Frontal cortex (tissue), 4 donors: ENCODE measurements at places on chromosomes 13 and 19.

DNA sequence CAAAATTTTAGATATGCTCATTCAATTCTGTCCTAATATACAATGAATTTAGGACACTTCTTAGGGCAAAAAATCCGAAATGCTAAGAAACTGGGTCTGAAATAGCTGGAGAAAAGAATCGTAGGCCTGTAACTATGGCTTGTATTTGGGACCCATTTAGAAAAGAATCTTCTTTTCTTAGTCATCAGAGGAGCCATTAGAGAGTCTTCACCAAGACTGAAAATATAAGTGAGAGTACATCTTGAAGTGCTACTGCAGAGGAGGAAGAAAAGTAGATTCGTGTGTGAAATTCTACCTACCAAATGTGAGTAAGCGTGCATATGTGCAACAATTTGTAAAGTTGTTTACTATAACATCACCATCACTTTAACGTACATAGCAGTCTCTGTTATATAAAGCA lies 8.8 kb upstream of the DACH1 start:
- no peak for DNase-seq

GRCh38 chr19:3176715-3177501 lies 1.7 kb upstream of the S1PR4 start:
- DNase-seq: no peak

DNA sequence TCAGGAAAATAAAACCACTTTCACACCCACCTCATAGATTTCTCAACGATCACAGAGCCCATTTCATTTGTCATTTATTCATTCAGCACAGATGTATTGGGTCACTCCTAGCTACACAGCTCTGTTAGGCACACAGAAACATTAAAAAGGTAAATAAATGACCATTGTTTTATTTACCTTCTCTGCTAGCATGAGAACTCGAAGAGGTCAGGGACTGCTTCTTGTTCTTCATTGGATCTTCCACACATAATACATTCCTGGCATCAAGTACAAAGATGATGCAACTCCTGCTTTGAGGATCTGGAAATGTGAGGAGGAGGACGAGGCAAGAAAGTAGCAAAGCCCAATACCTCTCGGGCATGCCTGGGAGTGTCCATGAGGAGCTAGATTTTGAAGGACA lies 168.1 kb downstream of the RBM26 start:
- DNase-seq: no peak

GRCh38 chr13:74620711-74621110 lies 486.5 kb upstream of the KLF12 start:
- no peak for DNase-seq

DNA sequence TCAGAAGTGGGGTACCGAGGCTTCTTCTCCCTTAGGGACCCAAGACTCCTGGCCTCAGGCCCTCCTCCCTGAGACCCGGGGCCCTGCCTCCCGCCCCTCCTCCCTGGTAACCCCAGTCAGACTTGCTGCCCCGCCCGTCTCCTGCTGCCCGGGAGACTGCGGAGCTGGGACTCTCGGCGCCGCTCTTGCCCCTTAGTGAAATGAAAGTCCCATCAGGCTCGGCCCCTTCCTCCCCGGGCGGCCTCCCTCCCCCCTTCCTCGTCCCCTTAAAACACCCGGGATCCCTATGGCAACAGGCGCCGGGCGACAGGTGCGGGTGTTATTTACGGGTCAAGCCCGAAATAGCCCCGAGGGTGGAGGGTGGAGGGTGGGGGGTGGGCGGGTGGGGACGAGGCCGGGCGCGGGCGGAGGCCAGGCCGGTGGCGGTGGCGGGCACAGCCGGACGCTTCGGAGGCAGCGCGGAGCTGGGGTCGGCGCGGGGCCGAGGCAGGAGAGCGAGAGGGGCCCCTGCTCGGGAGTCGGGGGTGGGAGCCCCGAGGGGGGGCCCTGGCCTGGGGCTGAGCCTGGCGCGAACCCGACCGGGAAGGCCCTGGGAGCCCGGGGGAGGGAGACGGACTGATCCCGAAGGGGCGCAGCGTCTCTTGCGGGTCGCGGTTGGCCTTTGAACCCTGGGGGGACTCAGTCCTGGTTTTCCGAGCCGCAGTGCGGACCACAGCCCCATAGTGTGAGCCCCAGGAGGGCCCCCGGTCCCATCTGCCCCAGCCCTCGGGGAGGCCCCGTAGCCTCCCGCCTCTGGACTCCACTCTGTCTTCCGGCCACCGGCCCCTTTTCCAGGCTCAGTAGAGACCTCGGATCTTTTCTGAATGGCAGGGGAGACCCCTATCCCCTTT lies at the start of gene CACNG6:
TSS of gene CACNG6 (plus strand) at position 414 of the 890 bp plus-strand sequence. CDS start 1,241 bp downstream, outside the sequence.
- peak; percentile 56 for DNase-seq

GRCh38 chr13:47399599-47399998 lies 502.7 kb upstream of the HTR2A start:
- DNase-seq: no peak

- DNase-seq: no peak
Observed at GRCh38 chr13:83633746-83634145, 248.5 kb downstream of the SLITRK1 start.

DNA sequence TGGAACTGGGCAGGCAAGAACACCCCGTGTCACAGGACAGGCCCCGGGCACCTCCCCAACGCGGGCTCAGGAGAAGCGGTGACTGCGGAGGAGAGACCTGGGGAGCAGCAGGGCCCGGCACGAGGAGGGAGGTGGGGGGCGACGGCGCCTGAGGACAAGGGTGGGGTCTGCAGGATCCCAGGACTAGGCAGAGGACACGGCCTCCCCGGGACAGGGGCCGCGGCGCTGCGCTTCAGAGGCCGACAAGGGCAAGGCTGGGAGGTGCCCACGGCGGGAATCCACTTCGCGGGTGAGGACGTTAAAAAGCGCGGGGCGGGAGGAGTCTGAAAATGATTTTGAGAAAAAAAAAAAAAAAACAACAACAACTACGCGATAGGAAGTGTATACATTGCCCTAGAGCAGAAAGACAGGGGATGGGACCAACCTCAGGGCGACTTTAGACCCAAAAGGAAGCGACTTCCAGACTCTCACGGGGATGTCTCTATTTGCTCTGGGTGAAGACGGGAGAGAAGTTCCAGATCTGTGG lies 44.9 kb downstream of the ZNF611 start:
- peak; percentile 40 for DNase-seq

GRCh38 chr13:109998684-109999533 lies 212.5 kb upstream of the IRS2 start:
- no peak for DNase-seq

GRCh38 chr13:99041337-99041736 lies 63.5 kb upstream of the DOCK9 start:
- no peak for DNase-seq

- DNase-seq: no peak
Observed at GRCh38 chr19:29815231-29815630, 3.4 kb downstream of the CCNE1 start.

DNA sequence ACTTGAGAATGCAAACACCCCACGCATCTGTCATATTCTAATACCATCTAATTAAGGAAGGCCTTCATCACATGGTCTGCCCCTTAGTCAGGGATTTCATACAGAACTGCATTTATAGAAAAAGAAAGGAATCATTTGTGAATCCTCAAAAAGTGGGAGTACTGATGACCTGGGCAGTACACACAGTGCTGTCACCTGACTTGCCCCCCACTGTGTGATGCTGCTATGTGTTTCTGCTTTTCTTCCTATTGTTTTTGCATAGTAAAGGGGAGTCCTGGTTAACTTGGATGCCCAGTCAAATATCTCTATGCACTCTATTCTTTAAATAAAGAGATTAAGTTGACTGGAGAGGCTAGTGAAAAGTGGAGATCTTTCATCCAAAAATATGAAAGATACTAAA lies 1921.2 kb upstream of the PRR20A start:
- DNase-seq: no peak

DNA sequence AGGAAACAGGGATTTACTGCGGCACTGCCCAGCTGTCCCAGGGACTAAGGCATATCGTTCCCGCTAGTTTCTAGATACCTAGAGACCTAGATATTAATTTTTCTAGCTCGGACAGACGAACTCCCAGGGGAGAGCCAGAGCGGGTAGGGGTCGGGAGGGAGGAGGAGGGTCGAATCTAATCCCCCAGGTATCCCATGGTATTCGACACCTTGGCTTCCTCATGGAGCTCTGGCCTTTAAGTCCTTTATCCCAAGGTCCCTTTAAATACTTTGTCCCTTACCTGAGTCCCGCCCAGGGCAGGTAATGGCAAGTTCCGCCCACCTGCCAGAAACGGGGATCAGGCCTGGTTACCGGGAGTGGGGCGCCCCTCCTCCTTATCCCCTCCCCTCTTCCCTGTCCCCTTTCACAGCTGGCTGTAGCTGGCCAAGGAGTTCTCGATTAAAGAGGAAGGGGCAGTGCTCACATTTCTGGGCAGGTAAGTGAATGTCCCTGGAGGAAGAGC lies at the start of gene PRRG2:
TSS of gene PRRG2 (plus strand) at position 310 of the 502 bp plus-strand sequence. CDS start 1,904 bp downstream, outside the sequence.
- no peak for DNase-seq

DNA sequence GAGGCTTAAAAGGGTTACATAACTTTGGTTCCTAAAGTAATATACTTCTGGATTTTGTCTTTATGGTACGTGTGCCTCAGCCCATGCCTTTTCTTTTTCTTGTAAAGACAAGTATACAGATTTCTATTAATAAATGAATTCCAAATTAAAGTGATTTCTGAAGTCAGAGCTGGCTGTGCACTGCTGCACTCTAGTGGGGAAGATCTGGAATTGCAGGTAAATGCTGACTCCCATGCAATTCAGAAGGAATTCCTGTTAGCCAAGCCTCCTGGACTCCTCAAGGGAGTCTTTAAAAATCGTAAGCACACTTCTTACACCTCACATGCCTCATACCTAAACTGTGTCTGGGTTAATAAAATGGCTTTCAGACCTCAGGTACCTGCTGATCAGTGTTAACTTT lies 118.4 kb upstream of the SLC7A1 start:
- no peak for DNase-seq

DNA sequence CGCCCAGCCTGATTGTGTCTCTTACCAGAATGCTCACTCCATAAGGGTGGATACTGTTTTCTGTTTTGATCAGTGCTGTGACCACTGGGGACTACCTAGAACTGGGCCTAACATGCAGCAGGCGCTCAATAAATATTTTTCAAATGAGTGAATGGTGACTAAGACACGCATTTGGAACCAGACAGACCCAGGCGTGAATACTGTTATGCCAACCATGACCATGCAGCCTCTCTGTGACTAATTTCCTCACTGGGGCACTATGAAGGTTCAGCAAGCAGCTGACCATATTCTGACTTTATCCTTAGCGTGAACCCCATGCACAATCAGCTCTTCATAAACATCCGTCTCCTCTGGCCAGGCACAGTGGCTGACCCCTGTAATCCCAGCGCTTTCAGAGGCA lies 13.0 kb upstream of the SPC24 start:
- DNase-seq: no peak

DNA sequence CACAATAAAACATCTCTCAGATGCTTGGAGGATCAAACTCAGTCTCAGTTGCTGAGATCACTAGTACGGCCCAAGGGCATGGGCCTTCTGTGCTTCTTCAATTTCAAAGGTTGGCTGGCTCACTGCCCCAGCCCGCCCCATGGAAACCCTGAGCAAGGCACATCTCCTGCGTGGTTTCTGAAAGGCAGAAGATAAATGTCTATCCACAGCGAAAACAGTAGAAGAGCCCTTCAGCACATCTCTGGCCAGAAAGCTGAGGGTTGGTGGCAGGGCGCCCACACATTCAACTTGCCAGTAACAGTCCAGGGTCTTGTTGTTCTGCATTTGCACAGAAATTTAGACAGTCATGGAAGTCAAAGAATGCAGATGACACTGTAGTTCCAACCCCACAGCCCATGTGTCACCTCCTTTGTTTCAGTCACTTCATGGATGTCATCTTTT lies 24.0 kb upstream of the KATNAL1 start:
- no peak for DNase-seq

DNA sequence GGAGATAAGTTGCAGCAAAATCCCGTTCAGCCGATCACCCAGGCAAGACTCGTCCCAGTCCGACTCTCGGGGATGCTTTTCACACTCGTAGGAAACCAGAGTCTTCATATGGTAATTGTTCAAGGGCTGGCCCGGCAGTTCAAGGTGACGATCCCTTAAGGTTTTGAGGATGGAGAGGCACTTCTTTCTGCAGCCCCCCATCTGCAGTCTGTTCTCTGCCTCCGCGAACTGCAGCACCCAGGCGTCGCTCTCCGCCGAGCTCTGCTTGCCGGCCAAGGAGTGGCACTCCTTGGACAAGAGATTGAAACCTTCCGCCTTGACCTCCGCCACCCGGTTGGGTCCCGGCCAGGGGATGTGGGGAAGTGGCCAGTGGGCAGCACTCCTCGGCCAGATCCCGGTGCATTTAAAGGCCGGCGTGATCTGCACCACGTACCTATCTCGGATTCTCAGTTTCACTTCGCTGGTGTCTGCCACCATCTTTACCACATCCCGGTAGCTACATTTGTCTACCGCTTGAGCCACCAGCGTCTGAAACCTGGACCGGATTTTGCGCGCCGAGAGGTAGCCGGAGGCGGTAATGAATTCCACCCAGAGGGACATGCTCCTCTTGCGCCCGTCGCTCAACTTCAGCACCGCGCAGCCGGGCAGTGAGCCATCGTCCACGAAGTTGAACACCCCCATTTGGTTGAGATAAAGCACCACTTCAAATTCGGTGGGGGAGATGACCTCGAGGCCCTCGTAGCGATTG lies 1.1 kb downstream of the MAB21L1 start:
- no peak for DNase-seq

DNA sequence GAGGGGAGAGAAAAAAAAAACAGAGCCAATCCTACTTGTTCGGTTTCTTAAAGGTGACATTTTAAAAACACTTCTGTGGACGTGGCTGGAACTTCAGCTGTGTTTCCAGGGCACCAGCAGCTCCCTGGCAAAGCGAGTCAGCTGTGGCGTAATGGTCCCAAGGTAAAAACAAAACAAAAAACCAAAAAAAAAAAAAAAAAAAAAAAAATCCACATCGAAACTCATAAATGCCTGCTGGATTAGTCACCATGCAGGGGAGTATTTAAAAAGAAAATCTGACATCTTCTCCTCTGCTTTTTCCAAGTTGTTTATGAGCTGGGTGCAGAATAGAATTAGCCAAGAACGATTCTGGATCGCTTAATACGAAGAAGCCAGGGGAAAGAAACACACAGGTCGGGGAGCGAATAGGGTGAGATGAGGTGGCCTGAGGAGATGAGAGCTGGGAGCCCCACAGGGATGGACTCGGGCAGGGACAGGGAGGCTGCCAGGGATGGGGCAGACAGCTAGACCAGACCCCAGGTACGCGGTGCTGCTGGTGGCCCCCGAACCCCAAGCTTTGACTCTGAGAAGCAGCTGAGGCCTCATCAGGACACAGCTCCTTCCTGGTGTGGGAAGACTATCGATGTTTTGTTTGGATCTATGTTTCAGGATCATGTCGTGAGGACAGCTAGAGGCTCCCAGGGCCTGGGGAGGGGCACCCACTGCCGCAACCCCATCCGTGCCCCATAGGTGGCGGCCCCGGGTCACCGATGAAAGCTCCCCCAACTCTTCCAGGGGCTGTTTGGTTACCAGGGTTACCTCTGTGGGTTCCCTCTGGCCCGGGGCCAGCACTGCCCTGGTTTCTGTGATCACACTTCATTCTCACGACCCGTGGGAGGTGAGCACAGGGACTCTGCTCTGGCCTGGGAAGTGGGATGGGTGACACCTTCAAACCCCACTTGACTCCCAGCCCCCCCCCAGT lies 3.1 kb upstream of the CTXN1 start:
- no peak for DNase-seq

GRCh38 chr19:12806242-12807081 lies at the start of gene RNASEH2A:
Gene RNASEH2A, plus strand, starts transcription at chr19:12806584. Its CDS starts 90 bp downstream, at chr19:12806674.
- DNase-seq: peak; percentile 94
